ENCODE measurements at places on chromosomes 3 and 15. TPM values are rescaled to one million over a fixed set of nuclear protein-coding genes. Genes with fewer than 3 reads are reported as not detected.
A peak's percentile ranks its signal among the peaks of the same experiment; 100 is the strongest.

The CLRN1 gene
- not detected for total RNA-seq

DNA sequence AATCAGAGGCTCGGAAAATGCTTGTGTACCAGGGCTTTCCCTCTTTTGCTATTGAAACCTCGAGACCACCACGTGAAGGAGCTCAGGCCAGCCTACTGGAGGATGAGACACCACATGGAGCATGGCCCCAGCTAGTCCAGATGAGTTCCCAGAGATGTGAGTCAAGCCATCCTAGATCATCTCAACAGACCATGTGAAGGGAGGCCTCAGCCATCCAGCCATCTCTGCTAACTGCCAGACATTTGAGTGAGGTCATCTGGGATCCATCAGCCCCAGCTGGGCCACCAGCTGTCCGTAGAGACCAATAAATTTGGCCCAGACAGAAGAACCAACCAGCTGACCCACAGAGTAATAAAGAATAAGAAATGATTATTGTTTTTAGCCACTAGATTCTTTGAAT lies 62.8 kb upstream of the PROK2 start:
- H3K36me3 ChIP-seq, result no peaks in the 10 kb centered on the region
- no peak for DNase-seq

DNA sequence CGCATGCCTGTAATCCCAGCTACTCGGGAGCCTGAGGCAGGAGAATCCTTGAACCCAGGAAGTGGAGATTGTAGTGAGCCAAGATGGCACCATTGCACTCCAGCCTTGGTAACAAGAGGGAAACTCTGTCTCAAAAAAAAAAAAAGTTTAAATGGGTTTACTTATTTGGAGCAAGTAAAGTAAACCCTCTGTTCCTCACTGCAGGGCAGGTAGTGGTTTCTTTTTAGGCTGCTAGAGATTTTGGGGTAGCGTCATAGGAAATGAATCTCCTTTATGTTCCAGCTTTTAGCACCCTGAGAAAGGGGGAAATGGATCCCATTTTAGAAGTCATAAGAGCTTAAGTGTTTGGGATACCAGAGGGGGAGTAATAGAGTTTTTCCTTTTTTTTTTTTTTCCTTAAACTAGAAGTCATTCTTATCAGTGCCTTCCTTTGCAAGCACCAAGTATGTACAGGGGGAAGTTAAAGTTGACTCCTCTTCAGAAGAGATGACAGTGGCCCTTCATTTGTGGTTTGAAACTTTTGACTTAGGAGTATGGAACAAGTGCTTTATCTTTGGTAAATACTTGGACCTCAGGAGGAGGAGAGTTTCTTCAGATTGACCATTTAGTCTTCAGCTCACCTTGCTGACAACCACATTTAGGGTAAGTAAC lies 8.0 kb downstream of the PXK start:
- peaks cover 12% of the 10 kb centered on the region for H3K4me1 ChIP-seq
- H3K36me3 ChIP-seq, result peaks cover 21% of the 10 kb centered on the region
- peak overlapping the region; percentile 6 for H3K27ac ChIP-seq
- no peaks in the 10 kb centered on the region for H3K27me3 ChIP-seq
- no peak overlapping the region for H3K4me3 ChIP-seq
- DNase-seq, result no peak

The TUSC7 gene
- not detected for total RNA-seq

The MYO5C gene
- 0.42 TPM for total RNA-seq

DNA sequence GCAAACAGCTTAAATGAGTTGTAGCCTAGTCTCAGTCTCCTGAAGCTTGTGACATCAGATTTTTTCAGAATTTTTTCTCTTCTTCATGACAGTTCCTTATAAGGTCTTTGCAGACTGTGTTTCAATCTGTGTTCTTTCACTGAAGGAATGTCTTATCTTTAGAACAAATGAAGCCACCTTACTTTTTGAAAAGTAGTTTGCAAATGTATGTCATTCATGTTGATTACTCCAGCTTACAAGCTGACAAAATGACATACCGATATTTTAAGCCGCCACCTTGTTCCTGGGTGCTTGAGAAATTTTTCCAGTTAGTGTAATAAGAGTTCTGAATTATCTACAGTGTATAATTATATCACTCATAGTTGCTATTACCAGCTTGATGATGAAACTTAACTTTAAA lies 57.0 kb downstream of the ASTE1 start:
- H3K36me3 ChIP-seq, result peaks cover 69% of the 10 kb centered on the region
- no peak for DNase-seq
- H3K4me1 ChIP-seq, result peaks cover 9% of the 10 kb centered on the region
- no peak overlapping the region for H3K27ac ChIP-seq
- H3K4me3 ChIP-seq, result no peak overlapping the region
